A673 (cell line): ENCODE measurements at places on chromosomes 2 and 18. TPM values are rescaled to one million over a fixed set of nuclear protein-coding genes. Genes with fewer than 3 reads are reported as not detected.

- H3K4me3 ChIP-seq, result no peak overlapping the region
- peaks cover 4% of the 10 kb centered on the region for H3K4me1 ChIP-seq
These were observed 369.5 kb upstream of the LYPD1 start for GRCh38 chr2:133039531-133039930.

GRCh38 chr18:12520442-12520992, 112.8 kb downstream of the PRELID3A start:
- H3K27me3 ChIP-seq, result no peaks in the 10 kb centered on the region
- peak; percentile 20 for DNase-seq
- no peak overlapping the region for H3K27ac ChIP-seq
- H3K4me1 ChIP-seq, result peaks cover 17% of the 10 kb centered on the region
- H3K4me3 ChIP-seq, result no peak overlapping the region

DNA sequence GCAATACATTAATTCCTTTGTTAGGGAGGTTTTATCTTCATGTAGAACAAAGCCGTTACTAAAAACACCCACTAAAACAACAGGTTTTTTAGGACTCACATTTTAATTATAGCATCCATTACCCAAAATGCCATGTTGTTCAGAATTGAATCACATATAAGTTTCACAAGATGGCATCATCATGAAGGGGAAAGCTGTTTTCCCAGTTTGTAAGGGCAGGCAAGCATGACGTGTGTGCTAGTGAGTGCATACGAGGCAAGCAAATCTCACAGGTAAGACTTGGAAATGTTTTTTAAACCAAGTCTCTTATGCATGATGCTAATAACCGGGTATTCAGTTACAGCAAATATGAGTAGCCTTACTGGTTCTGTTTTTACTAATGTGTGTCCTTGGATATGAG, 111.8 kb upstream of the NFATC1 start:
- H3K27me3 ChIP-seq, result no peaks in the 10 kb centered on the region
- H3K4me1 ChIP-seq, result peaks cover 8% of the 10 kb centered on the region
- no peaks in the 10 kb centered on the region for H3K36me3 ChIP-seq
- no peak overlapping the region for H3K27ac ChIP-seq
- DNase-seq, result peak; percentile 27

DNA sequence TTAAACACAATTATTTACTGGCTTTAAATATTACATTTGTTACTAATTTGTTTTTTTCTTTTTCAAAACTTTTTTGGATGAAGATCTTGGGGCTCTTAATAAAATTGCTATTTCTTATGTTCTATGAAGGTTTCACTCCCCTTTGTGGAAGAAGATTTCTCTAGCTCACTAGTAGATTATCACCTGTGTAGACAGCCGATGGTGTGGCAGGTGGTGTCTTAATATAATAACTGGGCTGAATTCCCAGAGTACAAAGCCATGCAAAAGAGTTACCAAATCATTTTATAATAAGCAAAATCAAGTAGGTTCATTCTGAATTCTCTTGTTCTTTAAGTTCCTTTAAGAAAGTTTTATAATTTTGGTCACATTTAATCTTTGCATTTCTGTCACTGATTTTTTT, 233.7 kb downstream of the CCDC102B start:
- no peak overlapping the region for H3K4me3 ChIP-seq
- DNase-seq, result no peak
- H3K4me1 ChIP-seq, result no peaks in the 10 kb centered on the region
- no peaks in the 10 kb centered on the region for H3K36me3 ChIP-seq
- no peak overlapping the region for H3K27ac ChIP-seq
- H3K27me3 ChIP-seq, result no peaks in the 10 kb centered on the region

HAAO gene
- 2.4 and 3.6 TPM in 2 replicates for total RNA-seq

DNA sequence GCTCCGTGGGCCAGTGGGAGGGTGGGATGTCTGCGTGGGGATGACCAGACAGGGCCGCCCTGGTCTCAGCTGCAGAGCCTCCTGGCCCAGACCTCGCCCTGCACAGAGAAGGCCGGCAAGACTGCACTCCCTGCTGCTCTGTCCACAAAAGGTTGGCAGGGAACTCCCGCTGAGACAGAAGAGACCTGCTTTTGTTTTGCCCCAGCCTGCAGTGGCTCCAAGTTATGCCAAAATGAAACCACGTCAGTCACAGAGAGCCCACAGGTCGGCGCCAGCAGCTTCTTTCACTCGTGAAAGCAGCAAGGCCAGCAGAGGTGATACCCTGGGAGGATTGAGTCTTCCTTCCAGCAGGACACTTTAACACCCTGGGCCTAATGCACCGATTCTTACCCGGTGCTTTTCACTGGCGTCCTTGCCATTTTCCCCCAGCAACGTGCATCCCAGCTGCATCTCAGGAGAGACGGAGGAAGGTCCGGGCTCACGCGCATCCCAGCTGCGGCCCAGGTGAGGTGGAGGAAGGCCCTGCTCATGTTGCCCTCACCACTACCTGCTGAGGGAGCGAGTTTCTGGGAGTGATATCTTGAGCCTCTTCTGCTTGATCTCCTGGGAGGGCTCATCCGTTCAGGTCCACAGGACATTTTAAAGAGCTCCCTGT, 22.1 kb upstream of the CTDP1 start:
- DNase-seq, result no peak
- peaks cover 46% of the 10 kb centered on the region for H3K27me3 ChIP-seq
- no peak overlapping the region for H3K27ac ChIP-seq
- no peaks in the 10 kb centered on the region for H3K4me1 ChIP-seq
- no peaks in the 10 kb centered on the region for H3K36me3 ChIP-seq
- H3K4me3 ChIP-seq, result no peak overlapping the region

- H3K27ac ChIP-seq, result peak within 1 kb of the TSS; percentile 92
- no peaks in the 10 kb centered on the region for H3K27me3 ChIP-seq
- H3K36me3 ChIP-seq, result peaks cover 4% of the 10 kb centered on the region
- H3K4me3 ChIP-seq, result peak within 1 kb of the TSS; percentile 99
These were observed at the start of gene ASB1 for GRCh38 chr2:238426568-238427434. TSS of gene ASB1 (plus strand) at chr2:238426927. CDS start at chr2:238427071, 144 bp downstream.

- H3K36me3 ChIP-seq, result no peaks in the 10 kb centered on the region
- DNase-seq, result no peak
These were observed 106.6 kb upstream of the ID2 start for GRCh38 chr2:8575038-8575833.

GRCh38 chr2:65316072-65316471, 88.4 kb downstream of the ACTR2 start:
- H3K27ac ChIP-seq, result no peak overlapping the region
- H3K36me3 ChIP-seq, result peaks cover 41% of the 10 kb centered on the region
- no peak overlapping the region for H3K4me3 ChIP-seq

DNA sequence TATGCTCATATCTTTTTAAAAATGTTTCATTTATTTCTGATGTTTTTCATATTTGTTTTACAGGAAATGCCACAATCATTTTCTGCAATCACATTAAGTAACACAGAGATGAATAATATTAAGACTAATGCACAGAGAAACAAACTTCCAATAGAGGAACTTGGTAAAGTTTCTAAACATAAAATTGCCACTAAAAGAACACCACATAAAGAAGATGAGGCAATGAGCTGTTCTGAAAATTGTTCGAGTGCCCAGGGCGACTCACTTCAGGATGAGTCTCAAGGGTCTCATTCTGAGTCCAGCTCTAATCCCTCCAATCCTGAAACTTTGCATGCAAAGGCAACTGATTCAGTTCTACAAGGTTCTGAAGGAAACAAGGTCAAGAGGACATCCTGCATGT, 70.4 kb downstream of the APLF start:
- H3K4me3 ChIP-seq, result no peak overlapping the region
- no peaks in the 10 kb centered on the region for H3K4me1 ChIP-seq
- peak; percentile 24 for DNase-seq
- H3K27me3 ChIP-seq, result no peaks in the 10 kb centered on the region
- no peaks in the 10 kb centered on the region for H3K36me3 ChIP-seq

CCDC150 gene
- total RNA-seq, result 28.0 and 38.0 TPM in 2 replicates

- peaks cover 21% of the 10 kb centered on the region for H3K4me1 ChIP-seq
- H3K36me3 ChIP-seq, result no peaks in the 10 kb centered on the region
- peak; percentile 68 for DNase-seq
- no peak overlapping the region for H3K4me3 ChIP-seq
- H3K27ac ChIP-seq, result no peak overlapping the region
- no peaks in the 10 kb centered on the region for H3K27me3 ChIP-seq
These were observed 25.3 kb upstream of the RFX8 start for GRCh38 chr2:101500180-101500579.

DNA sequence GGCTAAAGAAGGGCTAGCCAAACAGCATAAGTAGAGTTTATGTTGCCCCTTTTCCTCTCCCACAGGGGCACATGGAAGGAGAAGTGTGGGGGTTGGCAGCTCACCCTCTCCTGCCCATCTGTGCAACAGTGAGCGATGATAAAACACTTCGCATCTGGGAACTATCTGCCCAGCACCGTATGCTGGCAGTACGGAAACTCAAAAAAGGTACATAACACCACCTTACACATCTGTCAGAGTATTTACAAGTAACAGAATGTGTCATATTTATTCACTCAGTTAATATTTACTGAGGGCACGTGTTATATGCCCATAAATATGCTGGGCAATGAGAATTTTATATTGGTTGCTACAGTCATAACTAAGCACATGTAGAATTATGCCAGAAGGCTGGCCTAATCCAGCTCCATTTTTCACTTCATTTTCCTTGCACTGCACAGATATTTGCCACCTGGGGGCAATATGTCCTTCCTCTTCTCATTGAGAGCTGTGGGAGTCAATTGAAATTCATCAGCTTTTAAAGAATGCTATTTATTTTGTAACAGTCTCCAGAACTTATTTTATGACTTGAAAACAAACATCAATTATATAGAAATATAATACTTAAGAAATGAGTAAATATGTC, 150.6 kb downstream of the RTN4 start:
- peaks cover 27% of the 10 kb centered on the region for H3K4me1 ChIP-seq
- peak; percentile 67 for DNase-seq

DNA sequence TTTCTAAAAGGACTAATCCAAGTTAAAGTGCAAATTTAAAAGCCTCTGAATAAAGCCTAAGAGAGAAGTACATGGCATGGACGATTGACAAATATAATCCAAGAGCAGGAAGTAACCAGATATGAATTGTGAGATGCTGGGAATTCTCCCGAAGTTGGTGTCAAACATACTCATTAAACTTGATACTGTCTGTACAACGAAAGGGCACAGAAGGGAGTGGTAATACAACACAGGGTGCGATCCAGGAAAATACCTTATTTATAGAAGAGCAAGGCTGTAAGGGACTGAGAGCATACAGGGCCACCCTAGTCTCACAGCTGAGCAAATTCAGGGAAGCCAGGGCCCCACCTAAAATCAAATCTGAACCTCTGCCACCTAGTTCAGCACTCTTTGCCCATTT, 41.6 kb downstream of the SEMA4F start:
- H3K4me3 ChIP-seq, result no peak overlapping the region
- no peaks in the 10 kb centered on the region for H3K27me3 ChIP-seq
- H3K4me1 ChIP-seq, result no peaks in the 10 kb centered on the region
- H3K36me3 ChIP-seq, result no peaks in the 10 kb centered on the region
- DNase-seq, result no peak

- no peaks in the 10 kb centered on the region for H3K4me1 ChIP-seq
- no peak overlapping the region for H3K27ac ChIP-seq
- no peak overlapping the region for H3K4me3 ChIP-seq
- DNase-seq, result no peak
- H3K36me3 ChIP-seq, result no peaks in the 10 kb centered on the region
- H3K27me3 ChIP-seq, result no peaks in the 10 kb centered on the region
These were observed 427.4 kb upstream of the GYPC start for GRCh38 chr2:126228531-126228930.

GRCh38 chr2:211331736-211332135, 775.3 kb downstream of the CPS1 start:
- no peaks in the 10 kb centered on the region for H3K27me3 ChIP-seq
- H3K4me3 ChIP-seq, result no peak overlapping the region
- no peak for DNase-seq
- H3K36me3 ChIP-seq, result no peaks in the 10 kb centered on the region
- no peaks in the 10 kb centered on the region for H3K4me1 ChIP-seq

DNA sequence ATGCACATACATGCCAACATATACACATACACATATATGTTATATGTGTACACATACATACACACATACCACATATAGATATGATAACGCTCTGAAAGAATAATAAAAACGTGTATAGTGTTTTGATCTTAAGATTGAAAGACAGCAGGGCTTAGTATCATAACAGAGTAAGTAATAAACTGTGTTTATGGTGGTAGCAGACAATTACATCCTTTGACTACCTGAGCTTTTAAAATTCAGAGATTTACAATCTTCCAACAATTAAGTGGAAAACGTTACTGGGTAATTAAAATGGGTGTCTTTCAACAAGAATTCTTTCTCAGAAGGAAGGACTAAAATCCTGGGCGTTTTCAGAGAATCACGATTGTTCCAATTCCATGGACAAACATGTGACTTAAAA, 552.4 kb downstream of the EPHA4 start:
- no peaks in the 10 kb centered on the region for H3K36me3 ChIP-seq
- no peak for DNase-seq
- no peak overlapping the region for H3K27ac ChIP-seq

ZNF142 gene
- total RNA-seq, result 53.3 and 65.3 TPM in 2 replicates

GRCh38 chr2:158993030-158993429, 24.6 kb downstream of the TANC1 start:
- no peak overlapping the region for H3K4me3 ChIP-seq
- H3K4me1 ChIP-seq, result peaks cover 5% of the 10 kb centered on the region
- no peaks in the 10 kb centered on the region for H3K36me3 ChIP-seq
- no peak for DNase-seq

- no peaks in the 10 kb centered on the region for H3K27me3 ChIP-seq
- no peak overlapping the region for H3K4me3 ChIP-seq
- H3K4me1 ChIP-seq, result no peaks in the 10 kb centered on the region
- no peak for DNase-seq
- no peak overlapping the region for H3K27ac ChIP-seq
These were observed 331.8 kb upstream of the VWC2L start for GRCh38 chr2:214079032-214079431.

DHRS9 gene
- total RNA-seq, result not detected in 2 replicates

BIN1 gene
- 34.1 and 36.2 TPM in 2 replicates for total RNA-seq
